ENCODE measurements at places on chromosomes 12 and 14.

DNA sequence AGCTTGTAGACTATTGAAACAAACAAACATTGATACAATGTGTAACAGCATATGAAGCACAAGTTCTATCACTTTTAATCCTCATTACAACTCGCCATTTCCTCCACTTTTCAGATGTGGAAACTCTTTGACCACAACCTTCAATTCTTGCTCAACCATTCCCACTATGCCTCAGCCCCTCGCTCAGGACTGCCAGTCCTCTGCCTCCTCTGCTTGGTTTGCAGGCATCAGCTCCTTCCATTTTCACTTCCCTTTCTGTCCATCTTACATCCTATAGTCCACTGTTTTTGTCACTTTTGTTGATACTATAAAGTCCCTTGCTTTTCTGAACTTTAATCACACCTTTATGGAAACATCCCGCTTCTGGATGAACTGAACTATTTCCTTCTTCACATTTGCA lies 28.2 kb upstream of the CD27 start:
- DNase-seq: no peak

GRCh38 chr14:95460647-95461478 lies 55.6 kb downstream of the SYNE3 start:
- no peak for DNase-seq

DNA sequence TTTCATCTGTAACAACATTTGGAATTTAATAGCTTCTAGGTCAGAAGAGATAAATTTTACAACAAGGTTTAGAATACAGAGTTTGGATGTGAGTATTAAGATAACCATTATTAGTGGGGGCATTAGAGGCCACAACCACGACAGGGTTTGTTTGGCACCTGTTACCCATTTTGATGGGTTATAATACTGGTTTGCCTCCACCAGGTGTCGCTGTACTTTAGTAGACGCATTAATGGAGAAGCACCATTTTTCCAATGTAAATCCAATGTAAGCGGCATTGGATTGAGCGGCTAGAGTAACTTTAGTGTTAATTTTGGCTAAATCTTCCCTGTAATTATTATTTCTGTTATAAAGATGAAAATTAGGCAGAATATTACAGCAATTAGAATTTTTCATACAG lies 136.2 kb downstream of the SLCO1B3 start:
- DNase-seq: peak; percentile 27

GRCh38 chr12:56326126-56326525 lies 7.7 kb downstream of the PAN2 start:
- DNase-seq: no peak

- DNase-seq: no peak
These were observed 229.8 kb downstream of the DPF3 start for GRCh38 chr14:72663956-72664650.

DNA sequence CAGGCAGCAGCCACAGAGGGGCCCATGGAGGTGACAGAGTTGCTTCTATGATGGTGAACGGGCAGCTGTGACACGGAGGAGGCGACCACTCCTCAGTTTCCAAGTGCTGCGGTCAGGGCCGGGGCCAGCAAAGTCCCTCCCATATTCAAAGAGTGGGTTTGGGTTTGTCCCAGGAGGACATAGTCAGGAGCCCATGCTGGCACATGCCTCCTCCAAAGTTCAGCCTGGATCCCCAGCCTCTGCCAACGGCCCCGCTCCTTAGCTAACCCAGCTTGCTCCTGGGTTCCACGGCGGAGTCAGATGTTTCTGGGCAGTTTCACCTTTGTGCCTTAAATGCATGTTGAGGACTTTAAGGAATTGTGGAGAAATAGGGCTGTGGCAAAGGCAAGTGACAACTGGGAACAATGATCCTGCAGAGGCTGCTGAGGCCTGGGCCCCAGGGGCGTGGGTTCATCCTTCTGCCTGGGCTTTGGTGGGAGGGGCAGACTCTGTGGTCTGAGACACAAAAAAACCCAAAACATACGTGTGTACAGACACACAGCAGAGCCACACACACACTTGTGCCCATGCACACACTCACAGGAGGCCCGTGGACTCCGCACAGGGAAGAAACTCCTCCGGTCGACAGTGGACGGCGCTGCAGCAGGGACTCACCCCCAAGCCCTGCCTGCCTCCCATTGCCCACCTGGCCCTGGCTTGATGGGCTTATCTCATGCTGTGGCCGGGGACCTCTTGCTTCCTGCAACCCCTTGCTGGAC lies 399.4 kb downstream of the TMEM121 start:
- no peak for DNase-seq

DNA sequence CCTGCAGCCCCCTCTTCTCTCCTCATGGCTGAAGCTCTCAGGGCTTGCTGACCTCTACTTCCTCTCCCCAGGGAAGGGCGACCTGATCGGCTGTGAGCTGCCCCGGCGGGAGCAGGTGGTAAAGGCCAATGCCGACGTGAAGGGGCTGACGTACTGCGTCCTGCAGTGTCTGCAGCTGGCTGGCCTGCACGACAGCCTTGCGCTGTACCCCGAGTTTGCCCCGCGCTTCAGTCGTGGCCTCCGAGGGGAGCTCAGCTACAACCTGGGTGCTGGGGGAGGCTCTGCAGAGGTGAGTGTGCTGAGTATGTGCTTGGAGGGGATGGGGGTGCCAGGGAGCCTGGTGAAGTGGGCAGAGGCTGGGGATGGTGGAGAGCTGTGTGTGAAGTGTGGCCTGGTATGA lies 13.7 kb downstream of the MCRS1 start:
- DNase-seq: no peak

- no peak for DNase-seq
These were observed 476.4 kb downstream of the SOX5 start for GRCh38 chr12:23473071-23473470.

GRCh38 chr14:73167727-73168126 lies 31.4 kb downstream of the PSEN1 start:
- no peak for DNase-seq

- DNase-seq: no peak
These were observed 35.0 kb upstream of the NAV3 start for GRCh38 chr12:77795699-77796098.

DNA sequence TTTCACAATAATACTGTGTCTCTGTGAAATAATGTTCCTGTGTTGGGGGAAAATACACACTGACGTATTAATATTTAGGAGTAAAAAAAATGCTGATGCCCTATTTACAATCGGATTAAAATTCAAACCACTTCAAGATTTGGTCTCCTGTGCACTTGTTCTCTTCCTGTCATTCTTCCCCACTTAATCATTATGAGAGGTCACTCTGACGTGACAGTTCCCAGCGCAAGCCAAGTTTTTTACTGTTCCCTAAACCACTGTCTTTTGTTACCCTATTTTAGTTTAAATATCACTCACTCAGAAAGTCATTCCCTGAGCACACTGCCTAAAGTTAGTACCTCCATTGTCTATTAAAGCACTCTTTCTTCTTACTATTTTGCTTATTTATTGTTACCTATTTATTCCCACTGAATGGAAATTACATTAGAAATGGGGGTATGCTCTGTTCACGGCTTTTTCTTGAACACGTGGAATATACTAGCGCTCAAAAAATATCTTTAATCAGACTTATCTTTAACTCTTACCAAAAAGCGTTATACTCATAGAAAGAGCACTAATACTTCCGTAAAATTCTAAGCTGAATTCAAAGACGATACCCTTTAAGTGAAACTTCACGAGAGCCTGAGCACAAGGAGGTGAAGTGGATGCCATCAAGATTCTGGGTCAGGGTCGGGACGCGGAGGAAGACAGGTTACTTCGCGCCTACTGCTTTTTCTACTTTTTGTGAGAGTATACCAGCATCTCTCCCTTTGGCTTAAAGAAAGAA lies 670 bp upstream of the PSMA3 start:
- no peak for DNase-seq

DNA sequence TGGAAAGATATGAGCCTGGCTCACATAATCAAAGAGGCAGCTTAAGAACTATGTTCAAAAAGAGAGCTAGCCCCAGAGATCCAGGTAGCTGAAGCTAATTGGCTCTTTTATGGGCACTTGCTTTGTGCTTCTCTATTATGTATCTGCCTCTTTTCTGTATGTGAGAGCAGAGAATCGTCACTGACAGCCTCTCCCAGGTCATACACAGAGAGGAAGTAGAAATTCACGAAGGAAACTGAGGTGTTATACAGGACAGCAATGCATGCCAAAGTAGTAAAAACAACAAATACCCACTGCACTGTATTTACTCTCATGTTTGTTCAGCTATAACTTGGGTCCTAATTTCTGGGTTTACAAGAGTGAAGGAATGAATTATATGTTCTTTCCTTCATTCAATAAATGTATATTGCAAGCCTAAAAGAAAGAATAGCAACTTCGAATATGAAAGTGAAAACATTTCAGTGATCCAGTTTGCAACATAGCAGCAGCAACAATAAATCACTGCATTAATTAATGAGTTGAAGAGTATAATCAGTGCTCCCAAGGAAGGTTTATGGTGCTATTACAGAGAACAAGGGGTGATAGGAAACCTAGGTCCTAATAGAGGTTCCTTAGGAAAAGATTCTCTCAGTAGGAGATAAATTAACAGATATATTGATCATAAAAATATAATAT lies 47.1 kb upstream of the ATXN7L3B start:
- DNase-seq: no peak

- DNase-seq: peak; percentile 87
These were observed at the start of gene CPM for GRCh38 chr12:68932961-68933893. TSS of gene CPM (minus strand) at chr12:68933171. CDS start at chr12:68932837, 334 bp downstream.

DNA sequence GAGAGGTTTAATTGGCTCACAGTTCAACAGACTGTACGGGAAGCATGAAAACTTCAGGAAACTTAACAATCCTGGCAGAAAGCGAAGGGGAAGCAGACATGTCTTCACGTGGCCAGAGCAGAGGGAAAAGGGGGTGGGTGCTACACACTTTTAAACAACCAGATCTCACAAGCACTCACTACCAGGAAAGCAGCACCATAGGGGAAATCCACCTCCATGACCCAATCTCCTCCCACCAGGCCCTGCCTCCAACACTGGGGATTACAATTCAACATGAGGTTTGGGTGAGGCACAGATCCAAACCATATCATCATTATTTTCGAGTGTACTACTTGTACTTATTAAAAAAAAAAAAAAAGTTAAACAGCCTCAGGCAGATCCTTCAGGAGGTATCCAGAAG lies 29.9 kb downstream of the RXYLT1 start:
- no peak for DNase-seq

DNA sequence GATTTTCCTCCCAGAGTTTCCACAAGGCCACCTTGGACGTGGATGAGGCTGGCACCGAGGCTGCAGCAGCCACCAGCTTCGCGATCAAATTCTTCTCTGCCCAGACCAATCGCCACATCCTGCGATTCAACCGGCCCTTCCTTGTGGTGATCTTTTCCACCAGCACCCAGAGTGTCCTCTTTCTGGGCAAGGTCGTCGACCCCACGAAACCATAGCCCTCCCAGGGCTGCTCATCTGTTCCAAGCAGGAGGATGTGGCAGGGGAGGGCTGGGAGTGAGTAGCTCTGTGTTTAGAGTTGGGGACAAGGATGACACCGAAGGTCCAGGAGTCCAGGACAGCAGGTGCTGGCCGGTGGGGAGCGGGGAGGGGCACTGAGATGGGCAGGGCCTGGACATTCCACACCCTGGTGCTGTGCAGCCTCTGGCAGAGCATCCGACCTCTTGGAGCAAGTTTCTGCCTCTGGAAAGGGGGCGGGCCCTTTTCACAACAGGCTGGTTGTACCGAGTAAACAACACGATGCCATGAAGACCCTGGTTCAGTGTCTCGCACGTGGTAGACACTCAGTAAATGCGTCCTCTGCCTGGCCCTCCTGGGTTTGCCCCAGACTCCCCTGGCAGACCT lies 8.2 kb downstream of the SERPINA4 start:
- no peak for DNase-seq

DNA sequence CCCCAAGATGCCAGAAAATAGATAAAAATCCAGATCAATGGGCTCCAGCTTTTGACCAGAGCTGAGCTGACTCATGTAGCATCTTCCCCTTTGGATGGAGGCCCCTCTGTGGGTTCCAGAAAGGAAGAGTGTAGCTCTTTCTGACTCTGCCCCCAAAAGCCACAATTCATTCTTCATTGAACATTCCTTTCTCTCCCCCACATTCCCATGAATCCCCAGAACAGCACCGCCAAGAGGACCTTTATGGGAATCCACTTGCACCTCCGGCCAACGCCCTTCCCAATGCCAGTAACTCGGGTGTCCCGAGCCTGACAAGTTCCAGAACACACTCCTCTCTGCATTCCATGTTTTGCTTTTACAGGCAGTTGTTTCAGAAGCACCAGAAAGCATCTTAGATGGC lies 210.6 kb upstream of the DIO3 start:
- DNase-seq: no peak

GRCh38 chr12:76018672-76019071 lies 12.9 kb downstream of the PHLDA1 start:
- DNase-seq: no peak

- DNase-seq: no peak
These were observed 5.1 kb downstream of the DYNC1H1 start for GRCh38 chr14:101969481-101969880.

DNA sequence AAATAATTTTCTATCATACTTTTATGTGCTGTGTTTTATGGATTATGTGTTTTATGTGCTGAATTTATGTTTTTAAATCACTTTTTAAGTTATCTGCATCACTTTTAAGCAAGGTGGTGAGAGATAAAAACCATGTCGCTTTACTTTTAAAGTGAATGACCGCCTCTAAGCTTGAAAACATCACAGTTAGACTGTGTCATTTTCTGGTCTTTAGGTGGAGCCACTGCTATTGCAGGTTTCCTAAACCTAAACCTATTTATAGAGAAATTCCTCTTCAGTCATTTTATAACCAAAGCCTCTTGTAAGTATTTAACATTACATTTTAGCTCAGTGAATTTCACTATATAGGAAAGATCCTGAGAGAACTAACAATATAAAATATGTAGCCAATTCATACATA lies 21.0 kb upstream of the MDM2 start:
- no peak for DNase-seq

GRCh38 chr14:55441286-55441685 lies 870 bp upstream of the TBPL2 start:
- DNase-seq: no peak

DNA sequence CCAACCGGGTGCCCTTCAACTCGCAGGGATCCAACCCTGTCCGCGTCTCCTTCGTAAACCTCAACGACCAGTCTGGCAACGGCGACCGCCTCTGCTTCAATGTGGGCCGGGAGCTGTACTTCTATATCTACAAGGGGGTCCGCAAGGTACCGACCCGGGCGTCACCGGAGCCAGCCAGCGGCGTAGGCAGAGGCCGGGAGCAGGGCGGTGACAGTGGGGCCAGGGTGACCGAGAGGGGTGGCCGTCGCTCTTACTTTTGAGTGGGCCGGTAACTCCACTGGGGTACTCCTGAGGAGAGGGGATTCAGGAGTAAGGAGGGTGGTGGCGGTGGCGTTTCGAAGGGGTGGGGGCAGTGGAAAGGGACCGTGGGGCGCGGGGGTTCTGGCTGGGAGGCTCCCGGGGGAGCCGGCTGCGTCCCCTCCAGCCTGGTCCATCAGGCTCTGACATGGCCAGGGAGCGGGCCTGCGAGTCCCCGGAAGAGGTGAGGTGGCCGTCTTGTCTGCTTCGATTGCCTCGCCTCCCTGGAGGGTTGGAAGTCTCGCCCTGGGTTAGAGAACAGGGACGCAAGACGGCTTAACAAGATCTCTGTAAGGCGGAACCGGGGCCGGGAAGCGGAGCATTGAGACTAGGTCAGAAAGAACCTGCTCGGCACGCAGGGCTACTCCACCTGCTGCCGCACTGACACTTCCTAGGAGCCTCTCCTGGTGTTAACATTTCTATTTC lies 491 bp downstream of the WDR20 start:
- peak; percentile 51 for DNase-seq

All from stimulated activated CD4-positive, alpha-beta T cell treated with anti-CD3 and anti-CD28 coated beads, Interleukin-15, amount 100 ng/mL, for 24 hours (primary cell).